ENCODE measurements at places on chromosomes 4 and X.
A peak's percentile ranks its signal among the peaks of the same experiment; 100 is the strongest.

DNA sequence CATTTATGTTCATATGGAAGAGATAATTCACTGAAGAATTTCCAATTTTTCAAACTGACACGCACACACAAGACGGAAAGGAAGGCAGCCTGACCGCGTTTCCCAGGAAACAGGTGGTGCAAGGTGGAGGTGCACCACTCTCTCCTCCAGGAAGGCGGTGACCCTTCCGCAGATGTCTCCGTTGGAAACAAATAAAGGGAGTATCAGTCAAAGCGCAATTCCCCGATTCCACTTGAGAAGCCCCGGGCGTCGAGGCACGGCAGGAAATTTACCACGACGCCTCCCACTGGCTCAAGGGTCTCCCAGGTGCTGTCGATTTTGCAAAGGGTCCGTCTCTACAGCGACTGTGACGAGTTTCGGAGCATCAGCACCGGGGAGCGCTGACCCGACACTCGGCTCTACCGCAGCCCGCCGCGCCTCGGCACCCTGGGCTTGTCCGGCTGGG is 770 bp upstream of the TIGD2 start:
- DNase-seq: no peak

DNA sequence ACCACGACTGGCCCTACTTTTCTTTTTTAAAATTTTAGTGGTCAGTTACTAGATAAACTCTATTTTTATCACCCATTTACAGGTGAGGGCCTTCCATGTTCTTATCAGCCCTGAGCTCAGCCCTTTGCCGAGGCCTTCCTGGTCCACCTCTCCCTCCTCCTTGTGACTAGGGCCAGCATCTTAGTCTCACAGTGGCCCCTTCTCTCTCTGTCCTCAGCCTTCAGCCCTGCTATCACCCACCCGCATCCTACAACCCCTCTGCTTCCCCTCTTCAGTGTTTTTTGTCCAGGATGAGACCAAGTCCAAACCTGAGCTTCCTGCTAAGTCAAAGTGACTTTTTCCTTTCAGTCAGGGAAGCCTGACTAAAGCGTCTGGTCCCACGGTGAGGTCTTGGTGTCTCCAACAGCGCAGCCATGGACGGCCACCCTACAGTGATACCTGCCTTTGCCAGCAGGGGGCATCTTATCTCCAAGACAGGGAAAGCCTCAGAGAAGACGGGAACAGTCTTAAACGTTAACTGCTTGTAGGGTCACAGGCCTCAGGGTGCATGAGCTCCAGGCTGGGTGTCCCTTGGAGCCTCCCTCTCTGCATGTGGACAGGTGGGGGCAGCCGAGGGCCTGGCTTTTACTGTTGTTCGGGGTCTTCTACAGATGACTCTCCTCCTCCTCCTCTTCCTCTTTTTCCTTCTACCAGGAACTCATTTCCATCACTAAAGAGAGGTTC is 11.7 kb upstream of the GAGE10 start:
- peak; percentile 45 for DNase-seq

- peak; percentile 27 for DNase-seq
These were observed 6.5 kb downstream of the RPL39 start for GRCh38 chrX:119784747-119785446.

- no peak for DNase-seq
These were observed 355.4 kb upstream of the CPEB2 start for GRCh38 chr4:14646831-14647230.

GRCh38 chrX:31847773-31848172 is 775.9 kb upstream of the FTHL17 start:
- no peak for DNase-seq

DNA sequence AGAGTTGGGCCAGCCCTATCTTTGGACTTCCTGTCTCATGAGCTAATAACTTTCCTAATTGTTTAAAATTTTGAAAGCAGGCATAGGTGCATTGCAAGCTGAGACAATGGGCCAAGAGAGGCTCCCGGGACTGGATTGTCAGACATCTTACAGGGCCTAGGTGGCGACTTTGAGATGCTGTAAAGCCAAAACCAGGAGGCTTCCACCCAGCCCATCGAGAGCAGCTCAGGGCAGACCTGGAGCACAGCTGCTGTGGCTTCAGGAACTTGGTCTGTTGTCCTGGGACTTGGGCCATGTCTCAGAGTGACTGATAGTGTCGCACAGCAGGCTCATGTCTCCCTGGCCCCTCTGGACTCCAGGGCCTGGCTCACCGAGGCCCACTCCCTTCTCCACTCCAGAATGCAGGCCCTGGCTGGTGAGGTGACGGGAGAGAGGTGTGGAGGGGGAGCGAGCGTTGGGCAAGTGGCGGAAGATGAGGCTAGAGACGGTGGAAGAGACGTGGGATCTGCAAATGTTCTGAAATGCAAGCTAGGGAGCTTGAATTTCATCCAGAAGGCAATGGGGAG is 24.1 kb upstream of the MTM1 start:
- no peak for DNase-seq

- DNase-seq: no peak
These were observed 404.9 kb downstream of the ZNF674 start for GRCh38 chrX:46140272-46140671.

DNA sequence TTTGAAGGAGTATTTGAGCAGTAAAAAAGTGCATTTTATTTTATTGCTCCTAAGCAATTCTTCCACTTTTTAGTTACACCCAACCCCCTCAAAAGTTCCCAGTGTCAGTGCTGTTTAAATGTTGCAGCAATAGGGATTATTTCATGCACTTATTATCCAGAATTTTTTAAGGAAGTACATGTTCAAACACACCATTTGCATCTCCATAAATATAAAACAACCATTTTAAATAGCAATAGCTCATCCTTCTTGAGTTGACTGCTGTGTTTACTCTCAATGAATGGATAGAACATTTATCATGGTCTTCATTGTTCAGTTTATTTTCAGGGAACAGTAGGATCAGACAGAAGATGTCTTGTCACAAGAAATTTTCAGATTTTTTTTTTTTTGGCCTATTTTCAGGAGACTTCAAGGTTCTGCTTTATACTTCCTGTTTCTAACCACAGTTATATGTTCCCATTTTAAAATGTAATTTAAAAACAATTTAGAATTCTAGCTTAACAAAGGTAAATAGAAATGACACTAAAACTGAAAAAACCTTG is 171.9 kb downstream of the TMA16 start:
- no peak for DNase-seq

DNA sequence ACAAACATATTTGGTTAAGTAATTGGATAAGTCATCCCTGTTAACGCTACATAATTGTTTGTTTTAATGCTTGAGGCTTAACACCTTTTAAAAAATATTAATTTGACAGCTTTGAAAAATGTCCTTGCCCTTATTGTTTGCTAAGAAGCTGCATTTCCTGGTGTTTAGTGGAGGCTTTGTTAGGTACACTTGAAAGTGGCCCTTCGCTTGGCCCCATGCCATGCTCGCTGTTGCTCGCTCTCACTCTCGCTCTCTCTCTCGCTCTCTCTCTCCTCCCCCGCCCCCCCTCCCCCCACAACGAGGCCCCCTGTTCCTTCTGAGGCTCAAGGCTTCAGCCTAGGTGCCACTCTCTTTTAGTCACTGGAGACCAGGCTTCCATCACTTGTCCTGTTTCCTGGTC is 139.6 kb downstream of the DCLK2 start:
- DNase-seq: no peak

DNA sequence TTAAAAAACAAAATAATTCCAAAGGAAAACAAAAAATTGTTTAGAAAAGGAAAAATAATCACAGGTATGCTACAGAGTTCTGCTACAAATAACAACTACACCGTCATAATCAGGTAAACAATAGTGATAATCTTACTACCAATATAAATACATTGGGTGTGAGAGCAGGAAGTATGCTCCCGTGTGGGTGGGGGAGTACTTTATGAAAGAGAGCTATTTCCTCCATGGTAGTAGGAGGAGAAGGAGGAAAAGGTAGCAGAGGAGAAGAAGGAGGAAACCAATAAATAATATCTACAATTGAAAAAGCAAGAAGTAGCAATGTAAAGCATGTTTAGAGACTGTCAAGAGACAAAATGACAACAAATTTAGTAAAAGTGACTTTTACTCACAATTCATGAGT is 35.1 kb downstream of the TEC start:
- DNase-seq: no peak

DNA sequence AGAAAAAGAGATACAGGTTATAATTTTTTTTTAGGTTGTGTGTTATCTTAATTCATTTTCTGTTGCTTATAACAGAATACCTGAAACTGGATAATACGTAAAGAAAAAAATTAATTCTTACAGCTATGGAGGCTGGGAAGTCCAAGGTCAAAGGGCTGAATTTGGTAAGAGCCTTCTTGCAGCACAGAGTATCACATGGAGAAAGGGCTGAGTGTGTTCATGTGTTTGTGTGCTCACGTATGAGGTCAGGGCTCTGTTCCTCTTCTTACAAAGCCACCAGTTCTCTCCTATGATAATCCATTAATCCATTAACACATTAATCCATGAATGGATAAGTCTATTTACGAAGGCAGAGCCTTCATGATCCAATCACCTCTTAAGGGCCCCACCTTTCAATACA is 8.6 kb upstream of the RAB28 start:
- DNase-seq: no peak

- no peak for DNase-seq
These were observed 834 bp downstream of the NHS start for GRCh38 chrX:17375637-17376430.

- DNase-seq: no peak
These were observed 34.1 kb upstream of the AFF2 start for GRCh38 chrX:148466292-148466691.

DNA sequence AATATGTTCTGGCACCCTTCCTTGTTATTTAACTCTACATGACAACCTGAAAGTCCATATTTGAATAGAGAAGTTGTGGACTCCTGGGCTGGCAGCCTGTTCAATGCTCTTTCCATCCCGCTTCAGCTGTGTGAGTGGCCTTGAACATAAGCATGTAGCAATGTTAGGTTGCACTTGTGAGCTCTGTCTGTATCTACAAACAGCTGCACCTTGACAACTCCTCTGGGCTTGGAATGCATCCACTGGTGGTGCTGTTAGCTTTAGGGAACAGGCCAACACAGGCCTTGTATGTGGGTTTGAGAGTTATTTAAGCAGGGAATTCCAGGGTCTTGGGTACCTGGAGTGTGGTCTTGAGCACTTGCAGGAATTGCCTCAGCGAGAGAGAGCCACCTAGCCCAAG is 141.2 kb downstream of the DTHD1 start:
- DNase-seq: no peak

- no peak for DNase-seq
These were observed 183.3 kb downstream of the SH3KBP1 start for GRCh38 chrX:19704132-19704531.

- no peak for DNase-seq
These were observed 307.3 kb downstream of the RAPGEF2 start for GRCh38 chr4:159410076-159410777.

DNA sequence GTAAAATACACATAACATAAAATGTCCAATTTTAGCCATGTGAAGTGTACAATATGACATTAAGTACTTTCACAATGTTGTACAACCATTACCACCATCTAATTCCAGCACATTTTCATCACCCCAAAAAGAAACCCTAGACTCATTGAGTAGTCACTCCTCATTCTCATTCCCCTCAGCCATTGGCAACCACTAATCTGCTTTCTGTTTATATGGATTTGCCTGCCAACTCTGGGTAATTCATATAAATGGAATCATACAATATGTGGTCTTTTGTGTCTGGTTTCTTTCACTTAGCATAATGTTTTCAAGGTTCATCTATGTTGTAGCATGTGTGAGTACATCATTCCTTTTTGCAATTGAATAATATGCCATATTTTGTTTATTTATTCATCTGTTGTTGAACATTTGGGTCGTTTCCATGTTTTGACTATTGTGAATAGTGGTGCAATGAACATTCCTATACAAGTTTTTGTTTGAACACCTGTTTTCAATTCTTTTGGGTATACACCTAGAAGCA is 43.0 kb downstream of the EIF2S3 start:
- no peak for DNase-seq

GRCh38 chr4:182126603-182127002 is 116.6 kb upstream of the TENM3 start:
- DNase-seq: no peak

GRCh38 chr4:151606061-151606460 is 154.7 kb downstream of the GATB start:
- DNase-seq: no peak

DNA sequence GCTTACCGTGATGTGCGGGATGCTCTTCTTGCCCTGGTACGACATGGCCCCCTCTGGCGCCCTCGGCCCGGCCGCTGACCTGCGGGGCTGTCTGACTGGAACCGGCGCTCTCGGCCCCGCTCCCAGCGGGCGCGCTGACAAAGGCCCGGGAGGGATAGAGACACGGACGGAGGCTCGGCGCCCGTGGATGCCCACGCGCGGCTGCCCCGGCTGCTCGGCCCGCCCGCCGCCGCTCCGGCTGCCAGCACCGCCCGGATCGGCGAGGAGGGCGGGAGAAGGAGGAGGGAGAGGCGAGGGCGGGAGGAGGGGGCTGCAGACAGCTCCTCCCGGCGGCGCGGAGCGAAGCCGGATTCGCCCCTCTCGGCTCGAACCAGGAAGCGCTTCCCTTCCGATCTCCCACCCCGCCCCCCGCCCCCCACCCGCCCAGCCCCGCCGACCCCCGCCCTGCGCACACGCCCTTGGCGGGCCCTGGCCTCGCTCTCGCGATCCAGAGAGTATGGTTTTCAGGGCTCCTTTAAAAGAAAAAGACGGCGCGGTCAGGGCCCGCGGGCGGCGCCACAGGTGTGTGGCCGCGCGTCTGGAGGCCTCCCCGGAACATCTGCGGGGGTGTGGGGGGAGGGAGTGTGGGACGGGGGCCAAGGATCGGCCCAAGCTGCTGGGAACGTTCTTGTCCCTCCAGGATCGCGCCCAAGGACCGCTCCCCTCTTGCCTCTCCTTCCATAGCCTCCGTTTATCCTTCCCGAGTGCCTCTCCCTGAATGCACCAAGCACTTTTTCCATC is 4.5 kb downstream of the CRMP1 start:
- no peak for DNase-seq

DNA sequence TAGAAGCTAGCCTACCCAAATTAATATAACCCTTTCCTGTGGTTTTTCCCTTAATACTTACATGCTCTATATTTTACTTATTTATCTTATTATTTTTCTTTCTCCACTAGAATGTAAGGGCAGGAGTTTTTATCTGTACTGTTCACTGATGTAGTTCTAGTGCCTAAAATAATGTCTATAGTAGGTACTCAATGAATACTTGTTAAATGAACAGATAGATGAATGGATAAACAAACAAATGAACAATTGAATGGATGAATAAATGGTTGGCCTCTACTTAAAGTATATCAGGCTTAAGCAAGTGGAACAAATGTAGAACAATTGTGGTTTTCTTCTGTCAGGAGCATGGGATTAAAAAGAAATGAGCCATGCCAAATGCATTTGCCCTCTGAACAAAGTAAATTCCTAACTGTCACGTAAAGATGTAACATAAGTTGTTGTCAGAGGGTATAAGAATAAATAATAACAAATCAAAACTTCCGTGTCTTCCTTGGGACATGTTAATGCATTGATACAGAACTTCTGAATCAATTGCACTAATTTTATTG is 54.1 kb downstream of the SYTL5 start:
- DNase-seq: no peak

GRCh38 chr4:55475394-55476243 is 71.1 kb downstream of the CLOCK start:
- DNase-seq: no peak

- DNase-seq: no peak
These were observed 37.6 kb downstream of the IDS start for GRCh38 chrX:149467461-149467860.

Data from activated T-helper 9 cell treated with anti-CD3 and anti-CD28 coated beads, Interleukin-2, amount 50 U/mL, for 16 hours (primary cell).